ENCODE measurements at places on chromosomes 2 and 18.

- peak; percentile 52 for ATAC-seq
Observed at GRCh38 chr2:28751956-28752630, 463 bp downstream of the PPP1CB start.

DNA sequence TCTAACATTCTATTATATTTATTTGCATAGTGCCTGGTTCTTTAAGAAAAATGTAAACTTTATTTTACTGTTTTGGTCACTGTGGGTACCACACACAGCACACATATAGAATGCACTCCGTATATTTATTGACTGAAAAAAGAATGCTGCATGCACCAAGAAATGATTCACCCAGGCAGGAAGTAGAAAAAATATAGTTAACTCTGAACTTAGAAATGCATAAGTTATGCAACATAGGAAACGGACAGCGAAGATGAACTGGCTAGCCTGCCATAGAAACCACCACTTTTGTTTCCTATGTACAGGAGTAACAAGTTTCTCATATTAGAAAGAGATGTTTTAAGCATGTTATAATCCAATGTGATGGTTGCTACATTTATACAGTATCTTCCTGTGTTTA is 635.8 kb downstream of the DSC3 start:
- no peak for ATAC-seq

DNA sequence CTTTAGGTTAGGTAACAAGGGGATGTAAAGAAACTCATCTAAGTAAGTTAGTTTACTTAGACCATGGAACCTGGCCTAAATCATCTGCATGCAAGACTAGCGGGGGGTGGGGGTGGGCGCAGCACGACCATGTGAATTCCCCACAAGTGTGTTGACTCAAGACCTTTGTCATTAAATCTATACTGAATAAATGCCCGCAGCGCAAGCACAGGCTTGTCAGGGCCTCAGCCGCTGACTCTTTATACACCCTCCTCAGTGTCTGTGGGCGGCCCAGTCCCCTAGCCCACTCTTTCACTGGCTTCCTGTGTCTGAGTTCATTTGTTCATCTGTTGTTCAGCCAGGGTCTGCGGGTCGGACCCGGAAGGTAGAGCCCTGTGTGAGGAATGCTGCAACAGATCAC is 17.8 kb downstream of the MAP3K2 start:
- no peak for ATAC-seq

DNA sequence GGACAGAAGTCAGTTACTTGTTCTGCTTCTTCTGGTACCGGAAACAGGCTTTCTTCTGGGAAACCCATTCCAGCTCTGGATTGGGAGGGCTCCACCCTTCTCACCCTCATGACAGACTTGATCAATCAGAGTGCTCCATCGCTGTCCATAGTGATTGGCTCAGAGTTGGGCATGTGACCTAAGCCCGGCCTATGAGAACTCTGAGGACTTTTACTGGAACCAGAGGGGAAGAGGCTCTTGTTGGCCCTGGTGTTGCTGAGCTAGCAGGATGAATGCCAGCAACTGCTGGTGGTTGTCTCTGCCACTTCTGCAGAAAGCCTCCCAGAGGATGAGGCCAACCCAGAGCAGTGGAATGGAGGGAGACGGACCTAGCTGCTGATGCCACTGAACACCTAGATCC is 33.3 kb downstream of the TMEM37 start:
- no peak for ATAC-seq

- ATAC-seq = no peak
Observed at GRCh38 chr18:58341916-58342315, 287.0 kb downstream of the ALPK2 start.

Measured in stimulated activated memory B cell treated with anti-CD40 and anti-IgM and Interleukin-4, amounts not matched to agents 10 μg/mL and 1 μg/mL and 100 μg/mL, for 72 hours (primary cell).